ENCODE measurements at places on chromosomes 5 and 9.

- DNase-seq: no peak
These were observed 10.0 kb downstream of the FAM13B start for GRCh38 chr5:138022912-138023311.

DNA sequence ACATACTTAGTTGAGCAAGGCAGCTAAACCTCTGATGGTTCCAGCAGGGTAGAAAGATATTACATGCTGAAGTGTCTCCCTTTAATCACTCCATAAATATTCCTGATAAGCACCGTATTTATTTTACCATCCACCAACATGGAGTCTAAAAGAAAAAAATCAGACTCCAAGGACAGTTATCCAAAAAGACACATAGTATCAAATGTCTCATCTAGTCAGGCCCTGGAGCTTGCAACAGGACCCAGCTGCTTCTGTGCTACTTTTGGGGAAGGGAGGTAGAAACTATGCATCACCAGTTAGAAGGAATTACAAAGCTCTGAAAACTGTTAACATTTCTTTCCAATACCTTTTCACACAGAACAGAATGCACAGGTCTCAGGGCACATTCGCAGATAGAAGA, 88.1 kb downstream of the S1PR3 start:
- DNase-seq: no peak

DNA sequence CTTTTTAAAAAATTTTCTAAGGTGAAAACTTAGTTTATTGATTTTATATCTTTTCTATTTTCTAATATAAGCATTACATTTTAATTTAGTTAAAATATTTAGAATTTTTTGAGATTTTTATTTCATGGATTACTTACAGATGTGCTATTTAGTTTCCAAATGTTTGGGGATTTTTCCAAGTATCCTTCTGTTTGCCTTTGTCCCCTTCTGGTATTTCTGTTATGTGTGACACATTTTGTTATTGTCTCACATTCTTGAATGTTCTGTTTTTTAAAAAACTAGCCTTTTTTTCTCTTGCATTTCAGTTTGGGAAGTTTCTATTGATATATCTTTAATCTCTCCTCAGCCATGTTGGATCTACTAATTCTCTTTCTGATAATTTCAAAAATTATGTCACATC, 234.9 kb downstream of the FAM170A start:
- DNase-seq: no peak

DNA sequence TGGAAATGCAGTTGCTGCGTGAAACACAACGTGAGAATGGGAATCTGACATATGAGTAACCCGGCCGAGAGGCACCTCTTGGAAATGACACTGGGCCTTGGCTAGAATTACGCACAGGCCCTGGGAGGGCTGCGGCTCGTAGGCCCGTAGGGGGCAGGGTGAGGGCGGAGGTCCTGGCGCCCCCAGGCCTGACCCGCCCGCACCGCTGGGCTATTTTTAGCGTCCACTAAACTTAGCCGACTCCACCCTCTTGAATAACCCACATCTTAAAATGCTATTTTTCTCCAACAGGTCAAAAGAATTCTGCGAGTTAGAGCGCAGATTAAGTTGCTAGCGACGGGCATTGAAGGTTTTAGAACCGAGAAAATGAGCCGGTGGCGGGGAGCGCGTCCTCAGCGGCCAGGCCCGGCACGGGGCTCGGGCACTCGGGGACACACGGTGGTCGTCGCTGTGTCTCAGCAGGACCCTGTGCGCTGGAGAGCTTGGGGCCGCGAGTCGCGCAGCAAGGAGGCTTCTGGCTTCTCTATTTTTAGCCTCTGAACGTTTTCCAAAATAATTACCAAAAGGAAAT, 168.5 kb downstream of the AUH start:
- peak; percentile 95 for DNase-seq

DNA sequence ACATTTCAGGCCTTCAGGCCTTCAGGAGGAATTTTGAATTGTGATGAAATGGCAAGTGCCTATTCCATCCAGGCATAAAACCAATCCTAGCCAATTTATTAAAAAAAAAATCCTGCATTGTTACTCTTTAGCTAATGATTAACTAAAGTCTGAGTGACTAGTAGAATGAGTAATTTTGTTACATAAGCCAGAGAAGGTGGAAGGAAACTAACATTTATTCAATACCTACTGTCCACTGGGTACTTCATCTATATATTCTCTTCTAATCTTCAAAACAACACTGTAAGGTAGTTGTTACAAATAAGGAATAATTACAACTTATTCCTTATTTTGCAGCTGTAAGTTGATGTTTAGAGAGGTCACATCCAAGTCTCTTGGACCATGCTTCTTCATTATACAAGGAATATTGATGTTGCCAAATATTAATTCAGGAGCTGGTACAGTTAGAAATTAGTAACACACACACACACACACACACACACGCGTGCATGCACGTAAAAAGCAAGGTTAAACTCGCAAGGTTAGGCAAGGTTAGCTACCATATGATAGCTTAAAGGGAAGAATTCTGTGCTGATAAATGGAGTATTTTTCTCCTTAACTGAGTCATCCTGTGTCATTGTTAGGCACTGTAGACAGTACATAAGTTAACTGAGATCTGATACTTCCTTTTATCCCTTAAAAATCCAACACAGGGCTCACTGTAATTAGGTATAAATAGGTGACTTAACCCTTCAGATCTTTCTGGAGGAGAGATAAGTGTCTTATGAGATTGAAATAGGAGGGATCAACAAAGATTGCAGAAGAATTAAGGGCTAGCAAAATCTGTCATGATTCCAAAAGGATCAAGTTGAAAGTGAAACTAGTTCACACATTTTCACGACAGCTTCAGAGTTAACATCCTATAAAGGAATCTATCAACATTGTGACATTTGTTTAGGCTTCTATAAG, 596.9 kb downstream of the PDE4D start:
- DNase-seq: no peak

- no peak for DNase-seq
These were observed 27.0 kb downstream of the CDKN2A start for GRCh38 chr9:21967169-21967568.

- no peak for DNase-seq
These were observed 754.3 kb upstream of the GRAMD2B start for GRCh38 chr5:125668884-125669283.

DNA sequence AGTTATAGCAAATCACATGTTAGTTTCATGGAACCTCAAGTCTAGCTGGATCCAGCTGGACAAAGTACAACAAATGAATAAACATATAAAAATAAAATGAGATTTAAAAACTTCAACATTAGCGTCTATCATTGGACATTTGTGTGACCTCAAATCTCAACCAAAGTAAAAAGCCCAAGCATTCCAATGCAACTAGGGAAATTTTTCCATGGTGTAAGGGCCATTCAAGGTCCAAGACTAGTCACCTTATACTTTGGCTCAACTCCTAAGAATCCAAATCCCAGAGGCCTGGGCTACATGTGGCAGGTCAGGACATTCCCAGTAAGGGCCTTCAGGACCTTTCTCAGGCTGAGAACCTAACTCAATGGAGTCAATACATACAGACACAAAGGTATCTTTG, 137.4 kb upstream of the DMAC1 start:
- DNase-seq: no peak

DNA sequence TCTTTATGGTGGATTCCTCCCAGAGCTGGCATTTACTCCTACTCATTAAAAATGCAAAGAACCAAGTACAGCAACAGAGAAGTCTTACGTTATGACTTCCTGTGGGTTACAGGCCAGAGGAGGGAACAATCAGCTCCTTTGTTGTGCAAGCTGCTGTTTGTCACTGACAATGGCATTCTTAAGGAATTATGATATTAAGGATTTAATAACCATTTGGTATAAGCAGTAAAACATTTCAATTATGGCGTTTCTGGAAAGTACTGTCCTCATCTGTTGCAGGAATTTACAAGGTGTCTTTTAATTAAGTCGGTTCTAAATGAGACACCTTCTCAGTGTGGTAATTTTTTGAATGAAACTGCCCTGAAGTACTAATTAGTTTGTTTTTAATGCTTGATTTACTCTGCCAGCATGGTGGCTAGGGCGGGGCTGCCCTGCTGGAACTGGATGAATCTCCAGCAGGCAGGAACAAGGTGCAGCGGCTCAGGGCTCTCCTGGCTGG, 49.1 kb upstream of the VDAC1 start:
- DNase-seq: peak; percentile 91

- no peak for DNase-seq
These were observed 12.7 kb downstream of the PTPDC1 start for GRCh38 chr9:94096819-94097577.

- DNase-seq: no peak
These were observed 25.3 kb downstream of the NTNG2 start for GRCh38 chr9:132187121-132187620.

DNA sequence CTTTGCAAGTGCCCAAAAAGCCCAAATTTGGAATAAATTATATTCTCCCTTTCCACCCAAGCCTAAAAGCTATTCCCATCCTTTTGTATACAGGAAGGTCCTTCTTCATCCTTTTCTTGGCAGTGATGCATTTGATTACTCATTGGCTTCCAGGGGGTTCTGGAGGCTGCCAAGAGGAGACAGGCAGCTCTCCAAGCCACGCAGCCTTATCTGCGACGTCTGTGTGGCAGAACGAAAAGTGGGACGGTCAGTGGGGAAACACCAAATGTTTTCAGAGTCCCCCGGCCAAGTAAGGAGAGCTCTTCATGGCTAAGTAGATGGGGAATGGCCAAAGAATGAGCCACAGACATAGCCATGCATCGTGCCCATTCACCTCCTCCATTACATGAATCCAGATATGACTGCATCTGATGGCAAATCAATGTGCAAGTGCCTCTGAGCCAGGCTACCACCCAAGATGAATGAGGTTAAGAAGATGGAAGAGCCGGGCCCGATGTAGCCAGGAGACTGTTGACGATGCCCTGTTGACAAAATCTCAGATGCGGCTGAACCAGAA, 12.1 kb downstream of the ADAM19 start:
- DNase-seq: no peak

DNA sequence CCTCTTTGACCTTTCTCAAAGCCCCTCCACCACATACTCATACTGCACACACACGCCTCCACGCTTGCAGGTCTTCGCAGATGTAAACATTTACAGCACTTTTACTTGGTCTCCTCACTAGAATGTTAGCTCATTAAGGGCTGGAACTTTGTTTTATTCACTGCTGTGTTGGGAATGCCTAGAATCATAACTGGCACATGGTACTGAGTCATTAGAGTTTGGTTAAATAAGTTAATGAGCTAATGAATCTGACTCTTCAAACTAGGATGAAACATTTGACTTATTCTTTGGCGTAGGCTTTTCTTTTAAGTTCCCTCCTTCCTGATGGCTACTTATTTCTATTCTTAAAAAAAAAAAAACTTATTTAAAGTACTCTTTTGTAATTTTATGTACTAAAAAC, 28.9 kb downstream of the MAN2A1 start:
- peak; percentile 49 for DNase-seq

- no peak for DNase-seq
These were observed 722.8 kb upstream of the GRAMD2B start for GRCh38 chr5:125700380-125700861.

All from foreskin melanocyte (primary cell).